ENCODE measurements at places on chromosomes 3 and 15. TPM values are rescaled to one million over a fixed set of nuclear protein-coding genes. Genes with fewer than 3 reads are reported as not detected.

- DNase-seq, result no peak
Measured at GRCh38 chr3:99846477-99847160, 29.0 kb downstream of the CMSS1 start.

GRCh38 chr15:63380151-63380807, 1.4 kb downstream of the CA12 start:
- DNase-seq, result no peak

DNA sequence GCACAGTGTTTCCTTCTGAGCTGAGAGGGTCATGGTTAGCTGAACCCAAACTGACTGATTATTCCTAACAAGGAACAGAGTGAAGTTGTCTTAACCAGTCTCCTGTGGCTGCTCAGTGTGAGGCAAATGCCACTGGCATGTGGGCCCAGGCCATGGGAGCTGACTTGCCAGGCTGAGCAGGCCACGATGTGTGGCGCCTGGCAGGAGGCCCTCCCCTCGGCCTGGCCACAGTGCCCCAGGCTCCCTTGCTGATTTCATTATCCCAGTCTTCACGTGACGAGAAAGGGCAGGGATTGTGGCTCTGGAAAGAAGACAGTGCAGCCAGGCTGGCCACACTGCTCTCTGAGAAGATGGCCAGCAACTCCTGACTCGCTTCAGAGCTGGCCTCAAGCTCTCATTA, 58.8 kb downstream of the SLCO2A1 start:
- DNase-seq, result no peak

GRCh38 chr15:47961401-47962090, 159.2 kb upstream of the SLC24A5 start:
- DNase-seq, result no peak

DNA sequence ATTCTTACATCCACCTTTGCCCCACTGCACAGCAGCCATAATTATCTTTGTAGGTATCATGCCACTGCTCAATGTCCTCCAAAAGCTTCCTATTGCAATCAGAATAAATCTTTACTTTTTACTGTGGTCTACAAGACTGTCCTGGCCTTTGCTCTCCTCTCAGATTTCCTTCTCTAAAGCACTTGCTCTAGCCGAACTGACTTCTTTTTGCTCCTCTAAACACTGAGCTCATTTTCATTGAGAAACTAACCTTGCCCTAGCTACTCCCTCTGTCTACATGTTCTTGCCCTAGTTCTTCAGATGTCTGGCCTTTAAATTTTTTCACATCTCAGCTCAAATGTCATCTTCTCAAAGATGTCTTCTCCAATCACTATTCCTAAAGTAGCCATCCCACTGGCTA, 342.8 kb downstream of the TBC1D5 start:
- no peak for DNase-seq

The PLS1 gene
- 25.0 TPM for polyA plus RNA-seq

DNA sequence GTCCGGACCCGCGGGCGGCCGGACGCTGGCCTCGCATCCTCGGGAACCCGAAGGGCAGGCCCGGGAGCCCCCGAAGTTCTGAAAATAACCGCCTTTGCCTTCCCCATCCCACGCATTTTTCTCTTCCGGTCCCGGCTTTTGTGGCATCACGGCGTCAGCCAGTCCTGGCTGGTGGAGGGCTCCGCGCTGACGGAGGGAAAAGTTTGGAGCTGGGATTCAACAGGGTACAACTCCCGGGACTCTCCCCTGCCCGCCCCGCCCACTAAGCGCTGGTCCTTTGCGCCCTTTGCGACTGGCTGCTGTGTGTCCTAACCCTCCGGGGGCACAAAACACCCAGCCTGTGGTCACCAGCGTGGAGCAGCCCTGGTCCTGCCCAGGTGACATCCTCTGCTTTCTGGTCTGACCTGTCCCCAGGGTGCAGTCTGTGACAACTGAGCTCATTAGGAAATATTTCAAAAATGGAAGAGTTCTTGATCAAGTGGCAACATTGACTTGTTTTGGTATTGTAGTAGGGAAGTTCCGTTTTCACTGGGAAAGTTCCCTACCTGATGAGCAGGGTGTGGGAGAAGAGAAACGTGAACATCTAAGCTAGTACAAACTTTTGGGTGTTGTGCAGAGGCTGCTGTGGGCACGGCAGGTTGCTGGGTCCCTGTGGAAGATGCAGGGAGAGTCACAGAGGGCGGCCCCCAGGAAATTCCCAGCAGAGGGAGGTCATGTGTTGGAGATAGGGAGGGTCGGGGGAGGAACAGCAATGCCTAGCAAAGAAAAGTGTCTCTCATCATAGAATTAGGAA, 775 bp downstream of the ARNT2 start:
- DNase-seq, result no peak

The SEC61A1 gene
- 167 TPM for polyA plus RNA-seq

GRCh38 chr15:79394231-79394630, 37.9 kb upstream of the MINAR1 start:
- DNase-seq, result no peak

GRCh38 chr15:78205337-78205736, 29.0 kb downstream of the ACSBG1 start:
- no peak for DNase-seq

The TLR9 gene
- polyA plus RNA-seq, result 0.17 TPM

DNA sequence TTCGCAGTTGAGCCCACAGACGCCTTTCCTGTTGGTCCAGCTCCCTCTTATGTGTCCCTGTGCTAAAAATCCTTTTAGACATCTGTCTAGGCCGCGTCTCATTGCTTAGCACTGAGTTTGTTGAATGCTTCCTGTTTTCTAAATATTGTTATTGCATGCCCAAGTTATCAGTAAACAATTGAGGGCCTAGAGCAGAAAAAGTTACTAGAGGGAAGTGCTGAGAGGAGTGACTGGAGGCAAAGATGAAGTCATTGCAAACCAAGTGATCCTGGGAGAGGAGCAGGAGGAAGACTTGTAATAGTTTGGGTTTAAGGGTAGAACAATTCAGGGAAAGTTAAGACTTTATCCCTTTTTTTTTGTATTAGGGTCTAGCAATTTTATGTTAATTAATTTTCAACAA, 88.1 kb downstream of the DCUN1D1 start:
- DNase-seq, result no peak

The RAB6B gene
- polyA plus RNA-seq, result 16.3 TPM

The MITF gene
- 37.7 TPM for polyA plus RNA-seq

- DNase-seq, result no peak
Measured at GRCh38 chr3:26522919-26523318, 99.7 kb upstream of the LRRC3B start.

- no peak for DNase-seq
Measured at GRCh38 chr15:69474291-69474690, 21.7 kb downstream of the RPLP1 start.

DNA sequence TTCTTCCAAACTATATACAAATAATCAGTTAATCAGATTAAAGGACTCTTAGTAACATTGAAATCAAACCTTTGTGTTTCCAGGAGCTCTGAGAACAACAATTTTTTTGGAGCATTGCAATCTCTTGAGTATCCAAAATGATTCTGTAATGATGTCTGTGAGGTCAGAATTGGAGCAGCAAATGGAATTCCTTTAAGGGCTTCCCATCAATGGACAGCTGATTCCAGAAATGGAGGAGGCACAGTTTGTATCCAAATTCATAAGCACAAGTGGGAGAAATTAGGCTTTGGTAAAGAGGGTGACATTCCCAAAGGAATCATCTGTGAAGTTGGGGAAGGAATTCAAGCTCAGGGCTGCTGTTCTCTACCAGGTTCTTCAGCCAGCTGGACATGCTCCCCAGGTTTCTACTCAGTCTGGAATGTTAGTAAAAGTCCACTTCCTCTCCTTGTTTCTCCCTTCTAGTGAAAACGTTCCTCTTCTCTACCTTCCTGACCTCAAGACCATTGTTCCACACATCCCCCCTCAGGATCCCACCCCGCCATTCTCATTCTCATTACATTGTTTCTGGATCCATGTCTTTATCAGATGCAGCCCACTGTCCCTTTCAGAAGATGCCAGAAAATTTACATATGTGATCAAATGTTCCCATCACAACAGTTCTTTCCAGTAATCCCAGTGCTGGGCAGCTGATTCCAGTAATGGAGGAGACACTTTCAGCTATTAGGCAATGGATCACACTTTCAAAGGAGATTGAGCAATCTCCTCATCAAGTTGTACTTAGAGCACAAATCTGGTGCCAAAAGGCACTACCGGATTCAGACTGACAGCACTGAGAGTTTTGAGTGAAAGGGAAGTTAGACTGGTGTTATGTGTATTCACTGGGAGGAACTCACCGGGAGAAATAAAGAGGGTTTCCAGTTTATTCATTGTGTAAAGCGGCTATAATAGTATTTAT, 391.3 kb upstream of the TPRG1 start:
- DNase-seq, result no peak

GRCh38 chr15:76903251-76903681, 1.9 kb downstream of the SCAPER start:
- no peak for DNase-seq

DNA sequence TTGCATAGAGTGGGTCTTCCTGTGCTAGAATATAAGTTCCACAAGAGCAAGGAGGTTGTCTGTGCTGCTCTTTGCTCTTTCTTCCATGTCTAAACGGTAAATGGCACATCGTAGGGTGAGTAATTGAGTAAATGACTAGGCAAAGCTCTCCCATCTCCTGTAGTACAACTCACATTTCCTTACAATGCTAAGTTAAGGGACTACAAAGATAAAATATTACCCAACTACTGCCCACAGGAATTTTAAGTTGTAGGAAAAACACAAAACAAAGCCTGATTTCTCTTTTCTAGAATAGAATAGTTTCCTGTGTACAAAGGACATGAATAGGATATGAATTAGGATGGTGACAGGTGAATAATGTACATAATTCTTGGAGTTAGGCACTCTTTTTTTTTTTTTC, 19.9 kb upstream of the LRIG1 start:
- no peak for DNase-seq

The PARP15 gene
- 0.32 TPM for polyA plus RNA-seq

GRCh38 chr3:47932421-47932820, 83.8 kb downstream of the MAP4 start:
- no peak for DNase-seq

GRCh38 chr3:124227150-124227630, 235.3 kb upstream of the ROPN1 start:
- no peak for DNase-seq

- no peak for DNase-seq
Measured at GRCh38 chr3:11131371-11131770, 22.9 kb upstream of the HRH1 start.

- DNase-seq, result no peak
Measured at GRCh38 chr3:56985878-56986277, 74.6 kb upstream of the SPATA12 start.

The GOLGA8J gene
- 1.6 TPM for polyA plus RNA-seq

GRCh38 chr15:97899981-97900380, 60.5 kb upstream of the ARRDC4 start:
- no peak for DNase-seq

The EFCAB12 gene
- 5.4 TPM for polyA plus RNA-seq

The RPS17 gene
- polyA plus RNA-seq, result 2,392 TPM

- no peak for DNase-seq
Measured at GRCh38 chr3:54533856-54534255, 394.0 kb downstream of the LRTM1 start.

The PRICKLE2 gene
- 19.3 TPM for polyA plus RNA-seq

- DNase-seq, result no peak
Measured at GRCh38 chr3:4044619-4045018, 245.4 kb downstream of the LRRN1 start.

The CPA3 gene
- polyA plus RNA-seq, result 0.64 TPM

DNA sequence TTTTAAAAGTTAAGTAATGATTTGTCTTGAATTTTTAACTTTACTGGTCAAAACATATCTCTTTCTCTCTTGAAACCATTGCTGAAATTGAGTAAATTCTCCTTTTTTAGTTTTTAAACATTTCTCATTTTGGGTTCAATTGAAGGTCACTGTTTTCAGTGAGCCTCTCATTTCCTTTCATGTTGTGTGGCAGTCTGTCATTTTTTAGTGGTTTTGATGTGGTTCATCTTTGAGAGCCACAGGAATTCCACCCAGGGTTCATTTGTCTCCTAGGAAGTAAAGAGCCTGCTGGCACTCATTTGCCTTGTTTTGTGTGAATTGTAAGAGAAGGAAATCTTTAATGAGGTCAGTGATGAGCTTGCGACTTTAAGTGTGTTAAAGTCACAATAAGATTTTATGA, 10.4 kb downstream of the CLDN11 start:
- no peak for DNase-seq

DNA sequence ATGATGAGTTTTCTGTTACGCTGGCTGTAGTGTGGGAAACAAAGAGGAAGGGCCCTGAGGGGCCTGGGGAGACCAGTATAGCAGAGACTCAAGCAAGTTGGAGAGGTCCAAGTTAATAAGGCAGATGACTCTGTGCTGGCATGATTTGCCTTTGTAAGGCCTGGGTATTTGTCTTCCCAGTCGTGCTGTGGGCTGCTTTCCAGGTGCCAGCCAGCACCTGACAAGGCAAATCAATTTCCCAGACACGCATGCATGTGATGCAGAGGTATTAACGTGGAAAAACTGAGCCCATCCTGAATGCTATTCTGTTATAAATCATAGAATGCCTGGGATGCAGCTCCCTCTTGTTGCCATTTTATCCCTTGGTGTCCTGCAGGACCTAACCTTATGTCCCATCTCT, 175.6 kb downstream of the MFSD1 start:
- DNase-seq, result no peak

DNA sequence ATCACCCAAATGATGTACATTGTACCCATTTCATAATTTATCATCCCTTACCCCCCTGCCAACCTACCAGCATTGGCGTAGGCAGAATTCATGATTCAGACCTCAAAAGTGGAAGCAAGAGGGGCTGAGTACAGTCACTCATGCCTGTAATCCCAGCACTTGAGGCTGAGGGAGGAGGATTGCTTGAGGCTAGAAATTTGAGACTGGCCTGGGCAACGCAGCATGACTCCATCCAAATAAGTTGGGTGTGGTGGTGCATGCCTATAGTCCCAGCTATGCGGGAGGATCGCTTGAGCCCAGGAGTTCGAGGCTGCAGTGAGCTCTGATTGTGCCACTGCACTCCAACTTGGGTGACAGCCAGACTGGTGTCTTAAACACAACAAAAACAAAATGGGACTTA, 10.4 kb downstream of the TTC14 start:
- DNase-seq, result no peak

DNA sequence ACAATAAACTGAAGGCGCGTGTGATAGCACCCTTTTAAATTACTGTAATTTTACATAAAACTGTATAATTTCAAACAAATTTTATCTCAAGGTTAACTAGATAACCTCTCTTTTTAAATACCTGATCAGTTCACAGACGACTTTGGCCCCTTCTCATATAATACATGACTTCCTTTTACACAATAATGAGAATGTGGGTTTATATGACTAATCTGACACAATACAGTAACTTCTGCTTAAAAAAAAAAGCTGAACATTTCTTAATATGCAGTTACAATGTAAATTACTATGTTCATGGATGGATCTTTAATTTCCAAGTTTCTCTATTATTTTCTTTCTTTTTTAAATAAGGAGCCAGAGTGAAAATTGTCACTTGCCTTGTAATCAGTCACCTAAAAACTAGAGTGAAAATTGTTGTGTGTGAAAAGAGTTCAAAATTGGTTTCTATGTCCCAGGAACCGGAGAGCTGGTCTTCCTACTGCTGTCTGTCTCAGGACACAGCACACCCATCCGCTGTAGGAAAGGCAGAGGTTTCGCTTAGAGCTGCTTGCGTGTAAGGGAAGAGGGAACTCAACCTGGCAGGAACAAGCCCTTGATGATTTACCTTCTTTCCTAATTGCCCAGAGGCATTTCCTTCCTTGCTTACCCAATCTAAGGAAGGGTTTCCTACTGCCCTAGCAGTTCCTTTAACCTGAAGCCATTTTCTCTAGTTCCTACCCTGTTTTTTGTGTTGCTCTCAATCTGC, 33.3 kb downstream of the PLD1 start:
- DNase-seq, result no peak

- no peak for DNase-seq
Measured at GRCh38 chr3:184685646-184686045, 26.2 kb downstream of the MAGEF1 start.

The SLC12A1 gene
- polyA plus RNA-seq, result 563 TPM

Measured in left renal cortex interstitium (tissue), 4 donors.